ENCODE measurements at places on chromosomes 16 and 17. TPM values are rescaled to one million over a fixed set of nuclear protein-coding genes. Genes with fewer than 3 reads are reported as not detected.

Gene ABCA9
- 5.5 TPM for total RNA-seq

- no peak for DNase-seq
Measured at GRCh38 chr17:47992216-47992615, 21.3 kb downstream of the CDK5RAP3 start.

DNA sequence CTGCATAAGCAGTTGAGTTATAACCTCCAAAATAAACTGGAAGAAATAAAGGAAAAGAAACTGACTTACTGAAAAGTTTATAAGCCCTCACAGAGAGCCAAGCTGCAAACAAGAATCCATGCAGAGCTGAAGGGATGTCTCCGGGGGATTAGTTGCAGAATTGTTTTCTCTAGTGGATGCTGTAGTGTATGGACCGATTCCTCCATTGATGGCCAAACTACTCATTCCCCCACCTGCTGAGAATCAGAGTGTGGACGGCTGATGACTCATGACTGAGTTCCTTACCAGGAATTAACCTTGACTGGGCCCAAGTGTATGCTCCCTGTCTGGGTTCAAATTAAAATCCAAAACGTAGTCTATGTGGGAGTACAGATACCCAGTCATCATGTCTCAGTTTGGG lies 93.9 kb upstream of the CDH8 start:
- no peak for DNase-seq

DNA sequence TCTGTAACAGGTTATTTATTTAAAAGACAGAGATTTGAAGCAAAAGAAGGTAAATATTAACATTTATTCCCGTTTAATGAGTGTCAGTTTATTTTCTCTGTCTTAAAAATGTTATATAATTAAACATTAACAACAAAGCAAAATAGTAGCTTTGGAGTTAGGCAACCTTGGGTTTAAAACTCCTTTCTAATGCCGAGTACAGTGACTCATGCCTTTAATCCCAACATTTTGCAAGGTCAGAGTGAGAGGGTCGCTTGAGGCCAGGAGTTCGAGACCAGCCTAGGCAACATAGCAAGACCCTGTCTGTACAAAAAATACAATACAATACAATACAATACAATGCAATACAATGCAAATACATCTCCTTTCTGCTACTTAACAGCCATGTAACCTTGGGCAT lies 128.7 kb downstream of the CHD9 start:
- DNase-seq, result no peak

DNA sequence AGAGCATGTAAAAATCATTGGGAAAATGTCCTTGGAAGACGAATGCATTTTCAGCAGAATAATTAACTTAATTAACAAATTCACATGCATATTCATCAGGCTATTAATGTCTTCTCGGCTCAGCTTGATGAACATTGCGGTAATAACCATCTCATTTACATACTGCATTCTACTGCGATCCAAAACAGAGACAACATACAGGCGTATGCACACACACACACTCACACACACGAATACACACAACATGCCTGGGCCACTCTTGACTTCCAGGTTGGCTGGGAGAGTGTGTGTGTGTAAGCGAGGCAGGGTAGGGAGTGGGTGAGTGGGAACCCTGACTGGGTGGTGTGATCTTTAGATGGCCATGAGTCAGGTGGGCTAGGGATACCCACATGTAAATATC lies 44.7 kb downstream of the NEUROD2 start:
- no peak for DNase-seq

DNA sequence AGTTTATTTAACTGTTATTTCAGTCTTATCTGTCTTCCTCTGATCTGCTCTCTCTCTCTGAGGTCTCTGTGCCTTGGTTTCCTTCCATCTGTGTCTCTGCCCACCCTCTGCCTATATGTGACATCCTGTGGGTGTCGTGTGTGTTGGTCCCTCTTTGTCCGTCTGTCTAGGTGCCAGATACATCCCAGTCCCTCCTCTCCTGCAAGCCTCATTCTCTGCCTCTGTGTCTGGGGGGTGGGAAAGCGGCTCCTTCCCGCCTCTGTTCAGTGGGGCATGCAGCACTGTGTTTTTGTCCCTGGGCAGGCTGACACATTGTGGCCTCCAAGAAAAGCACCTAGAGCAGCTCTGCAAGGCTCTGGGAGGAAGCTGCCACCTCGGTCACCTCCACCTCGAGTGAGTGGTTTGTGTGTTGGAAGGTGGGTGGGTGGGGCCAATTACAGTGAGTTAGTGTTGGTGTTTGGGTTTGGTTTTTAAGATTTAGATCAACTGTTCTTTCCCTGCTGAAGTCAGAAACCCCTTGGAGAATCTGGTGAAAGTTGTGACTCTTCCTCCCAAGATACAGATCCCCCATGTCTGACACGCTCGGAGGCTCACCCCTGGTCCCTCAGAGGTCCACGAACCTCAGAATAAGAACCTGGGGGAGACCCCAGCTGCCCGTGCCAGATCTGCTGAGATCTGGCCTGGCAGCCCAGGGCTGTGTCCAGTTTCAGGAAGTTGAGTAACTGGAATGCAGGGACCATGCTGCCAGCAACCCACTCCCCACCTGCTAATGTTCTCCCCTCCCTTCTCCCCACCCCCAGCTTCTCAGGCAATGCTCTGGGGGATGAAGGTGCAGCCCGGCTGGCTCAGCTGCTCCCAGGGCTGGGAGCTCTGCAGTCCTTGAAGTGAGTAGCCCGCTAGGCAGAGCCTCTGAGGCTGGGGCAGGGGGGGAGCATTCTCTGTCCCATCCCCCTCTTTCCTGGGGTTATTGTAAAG lies 50.9 kb upstream of the CPNE2 start:
- DNase-seq, result no peak

GRCh38 chr17:40244255-40244654 lies 25.2 kb downstream of the WIPF2 start:
- DNase-seq, result no peak

- no peak for DNase-seq
Measured at GRCh38 chr16:85557971-85558657, 55.0 kb upstream of the GSE1 start.

Gene SLX1A
- 23.9 TPM for total RNA-seq

GRCh38 chr16:10685709-10686108 lies 9.0 kb downstream of the TEKT5 start:
- DNase-seq, result no peak

Gene CA7
- total RNA-seq, result not detected

DNA sequence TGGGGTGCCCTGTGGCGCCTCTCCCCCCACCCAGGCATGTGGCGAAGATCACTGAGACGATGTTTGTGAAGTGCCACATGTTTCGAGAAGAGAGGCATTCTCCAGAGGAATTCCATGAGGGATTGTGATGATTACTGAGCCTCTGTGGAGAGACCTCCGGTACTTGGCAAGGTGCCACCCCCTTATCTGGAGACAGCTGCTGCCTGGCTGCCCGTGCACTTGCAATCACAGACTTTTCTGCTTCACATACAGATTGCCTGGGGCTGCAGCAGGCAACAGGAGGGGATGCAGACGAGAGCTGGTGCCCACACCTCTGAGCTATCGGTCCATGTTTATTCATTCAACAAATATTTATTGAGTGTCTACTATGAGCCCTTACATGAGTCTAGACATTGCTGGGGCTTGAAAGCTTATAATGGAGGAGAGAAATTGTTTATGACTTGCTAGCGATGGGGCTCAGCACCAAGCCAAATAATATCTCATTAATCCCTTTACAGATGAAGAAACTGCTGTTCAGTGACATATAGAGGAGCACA lies 317.2 kb upstream of the ZFHX3 start:
- no peak for DNase-seq

All from SK-MEL-5 (cell line).